Fibroblast of skin of left biceps (primary cell): ENCODE measurements at places on chromosomes 4 and X.

- DNase-seq, result no peak
These were observed 142.6 kb downstream of the EGF start for GRCh38 chr4:110055158-110055768.

- no peak for DNase-seq
These were observed 28.9 kb downstream of the ZNF827 start for GRCh38 chr4:145909773-145910172.

- no peak for DNase-seq
These were observed 192.2 kb downstream of the KCTD8 start for GRCh38 chr4:44256414-44256813.

- DNase-seq, result no peak
These were observed 23.8 kb downstream of the FGFBP1 start for GRCh38 chr4:15914736-15915135.

DNA sequence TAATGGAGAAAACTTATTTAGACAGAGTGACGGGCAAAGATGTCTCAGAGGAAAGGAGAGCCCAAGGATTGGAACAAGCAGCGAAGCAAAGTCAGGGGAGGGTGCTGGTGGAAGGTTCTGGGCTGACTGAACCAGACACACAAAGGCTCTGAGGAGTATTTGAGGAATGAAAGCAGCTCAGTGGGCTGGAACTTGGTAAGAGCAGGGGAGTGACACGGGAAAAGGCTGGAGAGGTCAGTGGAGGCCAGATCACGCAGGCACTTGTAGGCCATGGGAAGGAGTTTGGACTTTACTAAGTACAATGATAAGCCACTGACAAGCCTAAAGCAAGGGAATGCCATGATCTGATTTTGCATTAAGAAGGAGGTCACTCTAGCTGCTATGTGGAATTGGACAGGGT lies 71.4 kb downstream of the TSC22D3 start:
- no peak for DNase-seq

GRCh38 chrX:120015145-120016067 lies 62.1 kb downstream of the RHOXF2B start:
- DNase-seq, result no peak

- no peak for DNase-seq
These were observed 697.3 kb downstream of the CCSER1 start for GRCh38 chr4:90824266-90825150.

GRCh38 chr4:76354517-76355473 lies 48.3 kb downstream of the STBD1 start:
- no peak for DNase-seq

DNA sequence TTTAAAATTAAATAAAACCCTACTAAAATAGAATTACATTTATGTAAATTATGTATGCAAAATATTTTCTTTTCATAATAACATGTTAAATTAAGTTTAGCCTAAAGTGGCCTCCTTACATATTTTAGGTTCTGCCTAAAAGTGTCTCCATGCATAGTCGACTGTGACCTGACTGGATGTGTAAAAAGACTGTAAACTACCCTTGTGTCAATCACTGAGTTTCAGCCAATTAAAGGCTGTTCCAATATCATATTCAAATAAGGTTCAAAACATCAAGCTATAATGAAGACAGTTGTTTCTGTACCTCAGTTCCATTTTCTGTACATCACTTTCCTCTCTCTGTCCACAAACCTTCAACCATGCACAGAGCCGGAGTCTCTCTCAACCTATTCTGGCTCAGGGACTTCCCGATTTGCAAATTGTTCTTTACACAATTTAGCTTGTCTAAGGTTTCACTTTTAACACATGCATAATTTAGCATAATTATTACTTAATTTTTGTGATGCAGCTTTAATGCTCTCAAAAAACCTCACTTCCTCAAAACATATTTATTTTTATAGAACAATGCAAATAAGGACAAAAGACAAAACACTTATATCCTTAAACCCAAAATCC lies 60.1 kb downstream of the SH3RF1 start:
- DNase-seq, result no peak

- no peak for DNase-seq
These were observed 278.2 kb upstream of the GATB start for GRCh38 chr4:152039023-152039481.

DNA sequence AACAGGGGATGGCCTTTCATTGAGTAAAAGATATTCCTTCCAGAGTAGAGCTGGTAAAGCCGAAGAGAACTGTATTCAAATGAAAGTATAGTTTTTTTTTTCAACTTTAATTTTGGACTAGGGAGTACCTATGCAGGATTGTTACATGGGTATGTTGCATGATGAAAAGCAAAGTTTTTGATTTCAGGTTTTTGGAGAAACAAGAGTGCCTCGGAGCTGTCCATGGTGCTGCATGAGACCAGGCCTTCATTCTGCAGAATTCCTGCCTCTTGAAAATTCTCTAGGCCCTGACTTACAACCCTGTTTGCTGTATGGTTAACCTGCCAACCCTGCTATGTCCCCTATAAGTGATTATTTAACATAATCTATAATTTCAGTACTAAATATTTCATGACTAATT lies 1065.7 kb upstream of the FTHL17 start:
- no peak for DNase-seq

- no peak for DNase-seq
These were observed 52.7 kb upstream of the NAP1L5 start for GRCh38 chr4:88750369-88750768.

DNA sequence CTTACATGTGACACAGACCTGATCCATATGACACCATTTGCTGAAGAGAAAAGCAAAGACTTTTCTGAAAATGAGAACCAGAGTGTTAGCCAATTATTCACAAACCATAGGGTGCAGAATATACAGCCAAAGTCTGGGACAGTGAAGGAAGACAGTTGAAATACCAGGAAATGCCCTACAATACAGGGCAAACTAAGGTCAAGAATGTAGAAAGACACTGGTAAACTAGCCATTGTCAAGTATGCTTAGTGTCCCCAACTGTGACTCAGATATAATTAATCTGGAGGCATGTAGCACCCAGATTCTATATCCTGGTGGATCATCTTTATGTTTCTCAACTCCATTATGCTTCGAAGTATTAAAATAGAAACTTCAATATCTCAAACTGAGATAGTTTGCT lies 200.9 kb upstream of the FSTL5 start:
- no peak for DNase-seq

DNA sequence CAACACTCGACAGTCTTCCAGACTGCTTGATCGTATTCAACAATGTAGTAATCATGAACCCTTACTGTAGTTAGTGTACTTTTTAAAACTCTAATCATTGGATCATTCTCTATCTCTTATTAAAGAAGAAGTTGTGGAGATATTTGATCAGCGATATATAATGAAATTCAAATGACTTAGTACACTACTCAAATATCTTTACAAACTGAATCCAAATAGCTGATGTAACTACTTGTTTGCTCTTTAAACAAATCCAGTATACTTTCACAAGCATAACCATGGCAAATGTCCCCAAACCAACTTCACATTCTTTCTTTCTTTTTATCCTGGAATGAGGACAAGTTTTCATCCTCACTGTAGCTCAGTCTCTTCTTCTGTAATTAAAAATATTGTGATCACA lies 1569.9 kb upstream of the ADGRL3 start:
- no peak for DNase-seq

GRCh38 chrX:124209792-124210576 lies 122.5 kb upstream of the TEX13D start:
- DNase-seq, result no peak

GRCh38 chr4:985123-985830 lies 1.6 kb upstream of the IDUA start:
- no peak for DNase-seq

DNA sequence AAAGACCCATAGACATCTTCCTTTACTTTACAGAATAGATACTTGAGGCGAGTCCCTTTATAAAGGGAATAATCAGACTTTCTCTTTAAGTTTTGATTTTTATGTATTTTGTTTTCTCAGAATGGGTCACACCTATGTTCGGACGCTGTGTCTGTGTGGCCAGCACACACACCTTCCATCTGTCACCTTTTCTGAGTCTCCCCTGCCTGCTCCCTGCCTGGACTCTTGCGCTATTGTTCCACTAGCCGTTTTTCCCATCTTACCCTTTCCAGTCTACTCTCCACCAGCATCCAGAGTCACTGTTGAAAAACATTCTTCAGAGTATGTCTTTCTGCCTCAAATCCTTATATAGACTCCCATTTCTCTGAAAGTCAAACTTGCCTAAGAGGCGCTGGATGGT lies 236.1 kb downstream of the MAML3 start:
- no peak for DNase-seq

GRCh38 chr4:179894066-179894778 lies 2349.0 kb upstream of the TENM3 start:
- peak; percentile 94 for DNase-seq

DNA sequence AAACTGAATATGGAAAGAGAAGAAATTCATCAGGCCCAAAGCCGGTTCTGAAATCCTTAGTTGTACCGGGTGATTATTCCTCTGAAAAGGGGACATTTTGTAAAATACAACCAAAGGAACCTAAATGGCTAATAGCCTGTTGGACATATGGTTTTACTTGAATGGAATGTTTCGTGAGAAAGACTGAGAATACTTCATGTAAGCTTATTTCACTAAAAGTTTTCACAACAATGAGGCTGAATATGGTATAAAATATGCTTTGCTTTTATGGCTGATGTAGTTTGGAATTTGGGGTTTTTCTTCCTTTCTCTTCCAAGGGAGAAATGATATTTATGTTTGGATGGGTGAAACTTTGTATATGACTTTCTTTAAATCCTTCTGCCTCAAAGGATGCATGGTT lies 2.7 kb downstream of the GRIA3 start:
- peak; percentile 15 for DNase-seq

- DNase-seq, result no peak
These were observed 74.8 kb downstream of the SLIT2 start for GRCh38 chr4:20326460-20326859.

DNA sequence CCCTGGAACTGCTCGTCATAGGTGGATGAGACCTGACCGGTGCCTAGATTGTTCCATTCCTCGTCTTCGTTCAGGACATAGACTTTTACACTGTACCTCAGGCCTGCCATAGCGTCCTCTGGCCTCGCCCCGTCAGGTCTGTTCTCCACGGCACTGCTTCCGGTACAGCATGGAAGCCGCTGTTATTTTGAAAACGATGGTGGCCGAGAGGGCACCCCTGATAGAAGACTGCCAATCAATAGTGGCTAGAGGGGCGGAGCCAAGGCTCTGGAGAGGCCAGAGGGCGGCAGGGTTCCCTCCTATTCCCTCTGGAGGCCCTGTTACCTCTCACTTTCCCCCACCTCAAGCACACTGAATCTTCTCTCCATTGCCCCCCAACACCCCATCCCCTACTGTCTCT lies at the start of gene PPP4R3C:
Gene PPP4R3C, minus strand, starts transcription at position 155 of the 400 bp plus-strand sequence. Its CDS starts 45 bp downstream, at position 110.
- no peak for DNase-seq

DNA sequence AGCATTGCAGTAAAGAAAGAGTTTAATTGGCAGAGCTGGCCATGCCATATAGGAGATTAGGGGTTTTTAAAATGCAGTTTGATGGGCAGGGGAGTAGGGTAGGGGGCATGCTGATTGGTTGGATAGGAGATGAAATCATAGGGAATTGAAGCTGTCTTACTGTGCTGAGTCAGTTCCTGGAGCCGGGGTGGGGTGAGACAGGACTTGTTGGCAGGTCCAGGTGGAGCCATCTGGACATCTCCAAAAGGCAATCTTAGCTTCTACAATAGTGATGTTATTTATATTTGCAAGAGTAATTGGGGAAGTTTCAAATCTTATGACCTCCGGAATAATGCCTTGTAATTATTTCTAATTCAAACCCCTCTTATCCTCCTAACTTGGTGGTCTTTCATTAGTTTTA lies 32.4 kb upstream of the PGM2 start:
- DNase-seq, result no peak

GRCh38 chr4:8433136-8433535 lies 7.4 kb downstream of the ACOX3 start:
- no peak for DNase-seq

GRCh38 chrX:120242813-120243212 lies 7.8 kb upstream of the ZBTB33 start:
- DNase-seq, result no peak

- DNase-seq, result no peak
These were observed 22.9 kb downstream of the SH3TC1 start for GRCh38 chr4:8221985-8222384.

GRCh38 chr4:72486991-72487390 lies 82.0 kb downstream of the ADAMTS3 start:
- DNase-seq, result no peak

- DNase-seq, result no peak
These were observed 1.2 kb upstream of the UBA6 start for GRCh38 chr4:67702166-67702565.

DNA sequence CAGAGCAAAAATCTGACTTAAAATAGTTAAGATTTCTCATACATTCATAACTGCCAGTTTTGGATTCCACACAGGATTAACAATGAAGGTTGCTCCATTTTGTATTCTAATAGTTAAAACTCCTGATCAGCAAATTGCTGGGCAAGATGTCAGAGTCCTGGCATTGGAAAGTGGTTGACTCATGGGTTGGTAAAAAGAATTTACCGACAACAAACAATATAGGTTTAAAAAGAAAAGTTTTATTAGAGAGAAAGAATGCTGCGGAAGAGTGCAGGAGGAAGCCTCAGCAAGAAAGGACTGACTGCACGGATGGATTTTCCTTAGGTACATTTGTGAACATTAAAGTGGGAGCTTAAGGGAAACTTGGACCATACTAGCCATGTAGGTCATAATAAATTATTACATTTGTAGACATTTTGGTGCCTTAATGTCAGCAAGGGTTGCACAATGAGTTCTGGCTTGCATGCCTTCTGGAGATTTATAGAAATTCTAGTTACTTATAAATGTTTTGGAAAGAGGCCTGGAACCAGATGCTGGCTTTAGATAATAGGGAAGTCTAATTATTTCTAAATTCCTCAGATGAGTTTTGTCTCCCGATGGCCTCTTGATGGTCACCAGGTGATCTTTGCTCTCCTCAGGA lies 25.4 kb upstream of the IL2 start:
- DNase-seq, result no peak

GRCh38 chrX:15739886-15740285 lies 1.8 kb downstream of the CA5B start:
- no peak for DNase-seq

DNA sequence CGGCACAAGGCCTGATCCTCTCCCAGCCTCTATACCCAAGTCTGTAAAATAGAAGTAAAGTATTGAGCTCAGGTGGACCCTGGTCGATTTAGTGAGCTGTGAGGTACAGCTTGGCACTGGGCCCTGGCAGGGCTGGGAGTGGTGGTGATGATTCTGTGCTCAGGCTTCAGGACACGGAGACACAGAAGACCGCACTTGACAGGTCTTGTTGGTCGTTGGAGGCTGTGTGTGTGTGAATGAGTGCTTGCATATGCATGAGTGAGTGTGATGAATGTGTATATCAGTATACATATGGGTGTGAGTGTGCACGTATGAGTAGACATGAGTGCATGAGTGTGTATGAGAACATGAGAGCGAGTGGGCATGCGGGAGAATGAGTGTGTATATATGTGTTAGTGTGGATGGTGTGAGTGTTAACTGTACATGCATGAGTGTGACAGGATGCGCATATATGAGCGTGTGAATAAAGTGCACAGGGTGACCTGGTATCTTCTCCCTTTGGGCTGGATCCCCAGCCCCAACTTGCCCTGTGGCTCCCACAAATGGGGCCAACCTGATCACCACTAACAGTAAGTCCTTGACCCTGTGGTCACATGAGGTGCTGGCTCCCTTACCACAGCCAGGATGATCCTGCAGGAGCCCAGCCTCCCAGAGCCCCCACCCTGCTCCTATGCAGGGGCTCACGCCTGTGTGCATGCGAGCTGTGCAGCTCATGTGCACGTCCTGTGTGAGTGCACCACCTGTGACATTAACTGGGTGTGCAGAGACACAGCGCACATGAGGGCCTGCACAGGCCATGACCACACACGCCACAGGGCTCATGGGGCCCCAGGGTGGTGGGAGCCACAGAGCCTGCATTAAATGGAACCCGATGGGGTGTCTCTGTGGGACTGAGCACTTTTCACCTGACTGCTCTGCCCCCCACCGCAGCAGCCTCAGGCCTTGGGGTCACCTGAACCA lies 20.8 kb downstream of the SH3BP2 start:
- DNase-seq, result no peak
